ENCODE measurements at places on chromosomes 1 and 21.

GRCh38 chr1:204846546-204846945 lies 24.1 kb upstream of the NFASC start:
- no peak overlapping the region for H3K27ac ChIP-seq
- H3K4me3 ChIP-seq: peak overlapping the region; percentile 10
- no peak for DNase-seq
- peaks cover 3% of the 10 kb centered on the region for H3K4me1 ChIP-seq

DNA sequence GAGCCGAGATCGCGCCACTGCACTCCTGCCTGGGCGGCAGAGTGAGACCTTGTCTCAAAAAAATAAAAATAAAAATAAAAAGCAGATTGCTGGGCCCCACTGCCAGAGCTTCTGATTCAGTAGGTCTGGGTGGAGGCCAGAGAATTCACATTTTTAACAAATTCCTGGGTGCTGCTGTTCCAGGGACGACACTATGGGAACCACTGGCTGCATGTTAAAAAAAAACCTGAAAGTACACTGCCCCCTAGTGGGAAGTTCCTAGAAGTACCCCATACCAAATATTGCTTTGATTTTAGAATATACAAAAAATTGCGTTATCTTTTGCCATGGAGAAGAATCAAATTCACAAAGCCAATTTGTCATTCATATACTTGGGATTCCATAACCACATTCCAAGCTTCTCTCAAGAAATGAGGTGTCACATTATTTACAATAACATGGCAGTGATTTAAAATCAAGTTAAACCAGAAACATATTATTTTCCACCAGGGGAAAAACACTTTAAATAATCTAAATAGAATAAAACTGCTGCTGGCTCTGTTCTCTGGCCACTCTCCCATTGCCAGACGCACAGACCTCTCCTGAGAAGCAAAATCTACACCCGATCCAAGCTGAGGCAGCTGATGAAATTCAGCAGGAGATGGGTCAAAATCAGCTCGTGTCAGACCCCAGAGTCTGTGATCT lies 27.4 kb downstream of the SYF2 start:
- H3K27me3 ChIP-seq: no peaks in the 10 kb centered on the region
- DNase-seq: no peak
- H3K36me3 ChIP-seq: no peaks in the 10 kb centered on the region
- H3K27ac ChIP-seq: no peak overlapping the region

DNA sequence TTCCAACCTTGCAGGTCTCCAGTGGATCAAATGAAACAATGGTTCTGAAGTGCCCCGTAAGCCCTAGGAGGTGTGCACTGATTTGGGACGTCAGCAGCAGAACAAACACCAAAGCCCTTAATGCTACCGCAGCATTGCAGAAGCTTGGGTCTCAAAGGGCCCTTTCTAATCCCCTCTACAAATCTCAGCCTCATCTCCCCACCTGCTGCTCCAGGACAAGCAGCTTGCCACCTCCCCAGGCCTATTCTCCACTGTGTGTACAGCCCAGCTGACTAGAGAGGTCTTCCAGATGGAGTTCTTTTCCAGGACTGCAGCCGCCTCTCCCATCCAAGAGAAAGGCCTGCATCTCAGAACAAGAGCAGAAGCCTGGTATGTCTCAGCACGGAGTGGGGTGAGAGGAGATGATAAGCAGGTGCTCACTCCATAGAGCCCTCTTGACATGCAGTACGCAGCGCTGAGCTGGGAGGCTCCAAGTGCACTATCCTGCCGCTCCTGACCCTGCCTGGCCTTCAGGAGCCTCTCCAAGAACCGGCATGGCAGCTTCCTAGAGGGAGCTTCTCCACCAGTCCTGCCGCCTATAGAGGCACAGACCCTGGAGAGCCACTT lies 46.3 kb downstream of the MRPL37 start:
- H3K4me3 ChIP-seq: no peak overlapping the region
- no peak for DNase-seq
- no peaks in the 10 kb centered on the region for H3K27me3 ChIP-seq
- no peak overlapping the region for H3K27ac ChIP-seq
- H3K4me1 ChIP-seq: no peaks in the 10 kb centered on the region

DNA sequence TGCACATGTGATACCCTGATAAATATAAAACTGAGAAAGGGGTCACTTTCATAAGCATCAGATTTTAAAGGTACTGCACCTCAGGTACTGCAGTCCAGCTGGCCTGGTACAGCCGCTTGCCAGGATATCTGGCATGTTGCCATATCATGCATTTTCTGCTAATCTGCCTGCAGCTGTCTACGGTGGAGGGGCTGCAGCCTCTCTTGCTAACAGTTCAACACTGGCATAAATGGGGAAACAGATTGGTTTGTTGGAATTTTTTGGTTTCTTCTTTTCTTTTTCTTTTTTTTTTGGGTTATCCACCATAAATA lies 71.5 kb downstream of the MIS18A start:
- no peak overlapping the region for H3K27ac ChIP-seq
- no peak for DNase-seq
- no peaks in the 10 kb centered on the region for H3K4me1 ChIP-seq
- H3K4me3 ChIP-seq: no peak overlapping the region

GRCh38 chr1:231036416-231036815 lies 3.6 kb downstream of the FAM89A start:
- H3K4me1 ChIP-seq: peaks cover 22% of the 10 kb centered on the region
- no peak overlapping the region for H3K4me3 ChIP-seq
- no peak overlapping the region for H3K27ac ChIP-seq
- no peaks in the 10 kb centered on the region for H3K27me3 ChIP-seq

GRCh38 chr1:89581859-89582258 lies 51.1 kb upstream of the LRRC8C start:
- no peak overlapping the region for H3K27ac ChIP-seq
- no peaks in the 10 kb centered on the region for H3K4me1 ChIP-seq
- H3K27me3 ChIP-seq: no peaks in the 10 kb centered on the region
- peak; percentile 89 for DNase-seq
- no peaks in the 10 kb centered on the region for H3K36me3 ChIP-seq

DNA sequence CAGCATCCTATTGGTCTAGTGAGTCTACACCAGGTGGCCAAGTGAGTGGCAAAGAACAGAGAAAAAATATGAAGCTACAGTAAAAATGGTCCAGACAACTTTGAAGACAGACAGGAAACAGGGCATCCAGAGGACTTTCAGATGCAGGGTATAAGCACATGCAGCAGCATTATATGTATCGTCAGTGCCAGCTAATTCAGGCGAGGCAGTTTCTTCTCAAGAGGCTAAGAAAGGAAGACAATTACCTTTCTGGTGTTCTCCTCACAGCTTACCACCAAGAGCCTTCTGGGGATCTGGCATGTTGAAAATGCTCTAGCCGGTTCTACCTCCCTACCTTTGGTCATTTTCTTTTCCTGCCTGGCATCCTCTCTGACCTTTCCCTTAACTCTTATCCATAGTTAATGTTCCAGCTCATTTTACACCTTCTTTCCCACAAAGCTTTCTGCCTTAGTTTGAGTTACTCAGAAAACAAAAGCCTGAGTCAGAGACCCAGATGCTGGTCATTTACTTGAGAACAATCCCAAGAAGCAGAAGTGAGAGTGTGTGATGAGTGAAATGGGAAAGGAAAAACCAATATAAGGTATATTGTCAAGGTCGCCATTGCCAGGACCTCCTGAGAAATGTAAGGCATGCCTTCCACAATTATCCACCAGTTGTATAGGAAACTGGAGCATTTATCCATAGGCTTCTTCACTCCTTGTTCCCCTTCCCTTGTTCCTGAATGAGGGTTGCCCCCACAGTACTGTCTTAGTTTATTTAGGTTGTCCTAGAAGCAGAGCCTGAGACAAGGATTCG lies 444.1 kb downstream of the PLPP3 start:
- no peaks in the 10 kb centered on the region for H3K27me3 ChIP-seq
- H3K27ac ChIP-seq: no peak overlapping the region
- peaks cover 3% of the 10 kb centered on the region for H3K4me1 ChIP-seq
- H3K4me3 ChIP-seq: no peak overlapping the region
- peak; percentile 13 for DNase-seq
